ENCODE measurements at places on chromosomes 2 and 18.

- no peak for DNase-seq
Observed at GRCh38 chr2:74941284-74941683, 17.2 kb upstream of the POLE4 start.

DNA sequence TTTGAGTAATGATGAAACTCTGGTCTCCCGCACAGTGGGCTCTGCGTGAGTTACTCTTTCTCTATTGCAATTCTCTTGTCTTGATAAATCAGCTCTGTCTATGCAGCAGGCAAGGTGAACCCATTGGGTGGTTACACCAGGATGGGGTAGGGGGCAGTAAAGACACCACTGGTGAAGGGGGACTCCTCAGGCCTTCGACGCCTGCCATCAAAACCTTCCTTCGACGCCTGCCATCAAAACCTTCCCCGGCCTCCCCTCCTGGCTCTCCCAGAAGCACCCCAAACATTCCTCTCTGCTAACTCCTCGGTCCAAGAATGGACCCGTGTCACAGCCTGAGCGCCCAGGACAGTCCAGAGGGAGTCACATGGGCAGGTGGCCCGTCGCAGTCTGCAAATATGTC is 4.8 kb upstream of the STARD7 start:
- DNase-seq, result no peak

DNA sequence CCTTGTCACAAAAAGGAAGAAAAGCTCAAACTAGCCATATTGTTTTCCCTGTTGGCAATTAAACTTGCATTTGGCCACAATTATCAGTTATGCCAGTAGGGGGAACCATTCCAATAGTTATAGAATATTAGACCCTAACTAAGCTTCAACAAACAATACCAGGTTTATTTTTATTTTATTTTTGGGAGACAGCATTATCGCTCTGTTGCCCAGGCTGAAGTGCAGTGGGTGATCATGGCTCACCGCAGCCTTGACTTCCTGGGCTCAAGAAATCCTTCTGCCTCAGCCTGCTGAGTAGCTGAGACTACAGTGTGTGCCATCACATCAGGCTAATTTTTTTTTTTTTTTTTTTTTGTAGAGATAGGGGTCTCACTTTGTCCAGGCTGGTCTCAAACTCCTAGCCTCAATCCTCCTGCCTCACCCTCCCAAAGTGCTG is 102.1 kb downstream of the ATAD2B start:
- peak; percentile 24 for DNase-seq

DNA sequence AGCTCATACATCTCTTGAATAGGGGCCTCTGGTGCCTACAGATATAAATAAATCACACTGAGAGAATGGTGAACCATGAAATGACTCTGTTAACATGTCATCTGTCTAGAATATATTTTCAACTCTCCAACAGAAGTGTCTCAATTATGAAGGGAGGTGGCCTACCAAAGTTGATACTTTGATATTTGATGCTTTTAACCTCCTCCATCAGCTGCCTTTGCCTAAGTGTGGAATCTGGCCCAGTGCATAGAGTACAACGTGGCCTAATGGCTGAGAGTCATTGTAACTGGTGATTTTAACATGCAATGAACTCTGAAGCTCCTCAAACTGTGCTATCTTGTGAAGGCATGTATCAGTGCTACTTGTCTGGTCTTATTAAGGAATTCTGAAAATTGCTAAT is 93.4 kb downstream of the MYO3B start:
- peak; percentile 72 for DNase-seq

GRCh38 chr18:67280486-67281242 is 235.9 kb downstream of the DSEL start:
- DNase-seq, result no peak

DNA sequence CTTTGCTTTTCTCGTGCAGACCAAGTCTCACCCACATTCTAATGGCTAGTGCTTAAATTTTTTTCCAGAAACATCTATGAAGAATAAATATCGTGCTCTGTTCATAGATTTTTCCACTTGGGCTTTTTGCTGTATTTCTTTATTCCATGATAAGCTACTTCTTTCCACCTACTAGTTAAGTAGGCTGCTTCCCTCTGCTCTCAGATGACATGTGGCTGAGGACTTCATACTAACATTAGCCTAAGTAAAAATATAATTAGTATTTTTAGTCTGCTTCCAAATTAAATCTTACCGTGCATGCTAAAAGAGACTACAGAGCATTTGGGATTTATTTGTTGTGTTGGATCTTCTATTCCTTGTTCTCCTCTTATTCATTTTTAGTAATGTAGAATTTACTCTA is 102.4 kb downstream of the SH3RF3 start:
- DNase-seq, result no peak

- DNase-seq, result no peak
Observed at GRCh38 chr18:38174594-38174993, 609.0 kb upstream of the CELF4 start.

- peak; percentile 79 for DNase-seq
Observed at GRCh38 chr2:174952607-174953006, 52.6 kb downstream of the CHN1 start.
